ENCODE measurements at places on chromosomes 1 and 21.

- DNase-seq, result no peak
Measured at GRCh38 chr1:41641475-41641814, 157.0 kb upstream of the EDN2 start.

GRCh38 chr1:209134001-209134400 is 449.5 kb upstream of the CAMK1G start:
- no peak for DNase-seq

DNA sequence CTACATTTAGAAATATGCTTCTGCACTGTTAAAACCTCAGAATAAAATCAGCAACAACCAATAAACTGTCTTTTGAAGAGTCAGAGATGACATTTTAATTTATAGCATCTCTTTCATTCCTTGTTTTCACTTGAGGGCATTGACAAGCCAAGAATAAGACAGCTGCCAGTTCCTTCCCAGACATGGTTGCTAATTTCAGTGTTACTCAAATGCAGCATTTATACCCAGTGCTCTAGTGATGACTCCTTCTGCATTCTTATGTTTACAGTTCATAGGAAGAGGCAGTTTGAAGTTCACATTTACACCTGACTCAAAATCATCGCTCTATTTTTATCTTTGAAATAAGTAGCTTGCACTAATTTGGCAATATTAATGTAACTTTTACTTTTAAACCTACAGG is 44.9 kb downstream of the PLA2G4A start:
- no peak for DNase-seq

DNA sequence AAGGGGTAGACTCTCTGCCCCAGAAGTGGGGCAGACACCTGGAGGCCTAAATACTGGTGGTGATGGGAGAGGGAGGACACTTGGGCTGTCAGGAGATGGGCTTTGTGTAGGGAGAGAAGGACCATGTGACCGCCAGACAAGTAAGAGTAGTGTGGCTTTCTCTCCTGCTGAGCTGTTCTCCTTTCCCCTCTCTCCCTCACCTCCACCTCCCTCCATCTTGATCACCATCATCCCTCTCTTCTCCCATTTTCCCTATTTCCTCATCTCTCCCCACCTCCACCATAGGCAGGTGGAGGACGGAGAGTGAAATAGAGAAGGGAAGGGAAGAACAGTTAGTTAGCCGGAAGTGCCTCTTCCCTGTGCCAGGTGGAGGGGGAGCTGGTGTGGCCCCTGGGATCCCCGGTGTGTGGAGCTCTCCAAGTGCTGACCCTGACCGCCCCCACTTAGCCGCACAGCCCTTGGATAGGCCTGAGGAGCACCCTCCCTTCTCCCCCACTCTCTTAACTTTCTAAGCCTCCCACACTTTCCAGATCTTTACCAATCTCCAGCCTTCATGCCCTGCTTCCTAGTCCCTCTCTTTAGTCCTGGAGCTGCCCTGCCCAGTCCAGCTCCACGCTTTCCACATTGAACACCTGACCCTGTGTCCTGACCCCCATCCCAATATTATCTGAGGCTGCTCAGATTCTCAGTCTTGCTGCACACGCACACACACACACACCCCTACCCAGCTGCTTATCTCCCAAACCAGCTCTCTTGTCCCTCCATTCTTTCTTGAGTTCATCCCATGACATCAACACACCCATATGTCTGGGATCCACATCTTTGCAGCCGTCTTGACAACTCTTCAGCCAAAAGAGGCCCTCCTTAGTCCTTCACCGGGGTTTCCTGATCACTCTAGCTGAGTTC is 1.5 kb downstream of the CELF3 start:
- DNase-seq, result no peak

- no peak for DNase-seq
Measured at GRCh38 chr21:45108808-45109781, 34.7 kb downstream of the ADARB1 start.

GRCh38 chr1:29201595-29202051 is 19.9 kb upstream of the SRSF4 start:
- DNase-seq, result no peak

All from GM04503 (cell line).